ENCODE measurements at places on chromosomes 1 and 21. TPM values are rescaled to one million over a fixed set of nuclear protein-coding genes. Genes with fewer than 3 reads are reported as not detected.

- no peak for DNase-seq
Measured at GRCh38 chr1:230143534-230143933, 76.5 kb downstream of the GALNT2 start.

- DNase-seq, result no peak
Measured at GRCh38 chr21:14581902-14582457, 35.9 kb upstream of the SAMSN1 start.

DNA sequence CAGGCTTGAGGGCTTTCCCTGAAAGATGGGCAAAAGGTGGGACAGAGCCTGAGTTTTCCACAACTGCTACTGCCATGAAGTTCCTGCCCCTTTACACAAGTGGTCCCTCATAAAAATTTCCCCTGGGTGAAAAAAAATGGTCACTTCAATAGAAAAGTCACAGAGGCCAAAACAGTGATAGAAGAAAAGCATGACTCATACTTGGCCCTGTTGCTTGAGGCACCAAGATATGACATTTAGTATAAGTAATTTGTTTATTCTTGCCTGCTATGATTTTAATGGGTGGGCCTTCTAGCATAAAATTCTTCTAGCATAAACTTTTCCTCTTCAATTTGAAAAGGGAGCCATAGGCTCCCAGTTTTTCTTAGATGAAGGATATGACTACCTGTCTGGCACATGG, 280.2 kb downstream of the DPYD start:
- no peak for DNase-seq

DNA sequence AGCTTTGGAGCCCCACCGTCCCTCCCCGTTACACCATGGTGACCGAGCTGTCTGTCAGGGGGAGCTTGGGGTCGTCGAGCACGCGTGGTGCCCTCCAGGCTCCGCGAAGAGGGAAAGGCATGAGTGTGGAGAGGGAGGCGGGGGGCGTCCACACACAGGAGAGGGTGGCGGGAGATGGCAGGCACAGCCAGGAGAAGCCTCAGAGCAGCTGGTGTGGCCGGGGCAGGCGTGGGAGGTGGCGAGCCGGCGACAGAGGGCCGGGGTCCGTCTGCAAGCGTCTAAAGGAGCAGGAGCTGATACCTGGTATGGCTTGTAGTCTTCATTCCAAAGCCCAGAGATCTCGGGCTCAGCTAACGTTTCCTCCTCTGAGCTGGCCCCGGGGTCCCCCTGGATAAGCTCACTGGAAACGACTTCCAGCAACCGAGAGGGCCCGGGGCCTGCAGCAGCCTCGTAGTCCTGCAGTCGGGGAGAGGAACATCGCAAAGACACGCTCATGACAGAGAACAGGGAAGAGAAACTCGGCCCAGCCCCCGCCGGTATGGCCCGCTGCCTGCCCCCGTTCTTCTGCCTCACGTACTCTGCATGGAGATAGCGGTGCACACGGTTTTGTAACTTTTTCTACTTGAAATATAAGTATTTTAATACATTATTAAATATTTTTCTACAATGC, 37.4 kb downstream of the CFAP74 start:
- DNase-seq, result no peak

GRCh38 chr21:32803651-32804050, 32.1 kb upstream of the PAXBP1 start:
- DNase-seq, result no peak

DNA sequence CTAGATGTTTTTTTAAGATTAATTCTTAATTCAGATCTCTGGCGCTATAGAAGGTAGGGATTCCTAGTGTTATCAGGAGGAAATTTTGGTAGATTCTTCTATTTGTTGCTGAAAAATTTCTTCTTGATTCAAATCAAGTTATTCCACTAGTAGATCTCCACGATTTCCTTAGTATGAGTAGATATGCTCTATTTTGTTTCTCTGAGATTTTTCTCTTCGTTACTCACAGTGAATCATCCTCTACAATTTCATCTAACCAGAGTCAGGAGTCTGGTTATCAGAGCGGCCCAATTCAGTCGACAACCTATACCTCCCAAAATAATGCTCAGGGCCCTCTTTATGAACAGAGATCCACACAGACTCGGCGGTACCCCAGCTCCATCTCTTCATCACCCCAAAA, 18.8 kb upstream of the HAX1 start:
- no peak for DNase-seq

Gene FHL3
- 9.1 TPM for total RNA-seq

- DNase-seq, result no peak
Measured at GRCh38 chr1:201535046-201535918, 3.6 kb upstream of the NAV1 start.
